ENCODE measurements at places on chromosomes 4 and X.

DNA sequence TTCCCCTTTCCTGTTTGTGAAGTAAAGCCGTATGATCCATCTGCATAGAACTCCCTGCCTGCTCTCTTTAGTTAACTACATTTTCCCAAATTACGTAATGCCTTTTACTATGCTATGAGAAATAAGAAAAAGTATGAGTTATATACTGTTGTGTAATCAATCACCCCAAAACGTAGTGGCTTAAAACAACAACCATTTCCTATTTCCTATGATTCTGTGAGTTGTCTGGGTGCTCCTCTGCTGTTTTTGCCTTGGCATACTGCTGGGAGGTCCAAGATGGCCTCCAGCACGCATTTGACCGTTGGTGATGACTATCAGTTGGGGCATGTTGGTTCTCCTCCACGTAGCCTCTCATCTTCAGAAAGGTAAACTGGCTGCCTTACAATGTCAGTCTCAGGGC, 39.8 kb downstream of the BBS12 start:
- DNase-seq, result no peak

- no peak for DNase-seq
Observed at GRCh38 chrX:80223982-80224579, 196.2 kb upstream of the TENT5D start.

DNA sequence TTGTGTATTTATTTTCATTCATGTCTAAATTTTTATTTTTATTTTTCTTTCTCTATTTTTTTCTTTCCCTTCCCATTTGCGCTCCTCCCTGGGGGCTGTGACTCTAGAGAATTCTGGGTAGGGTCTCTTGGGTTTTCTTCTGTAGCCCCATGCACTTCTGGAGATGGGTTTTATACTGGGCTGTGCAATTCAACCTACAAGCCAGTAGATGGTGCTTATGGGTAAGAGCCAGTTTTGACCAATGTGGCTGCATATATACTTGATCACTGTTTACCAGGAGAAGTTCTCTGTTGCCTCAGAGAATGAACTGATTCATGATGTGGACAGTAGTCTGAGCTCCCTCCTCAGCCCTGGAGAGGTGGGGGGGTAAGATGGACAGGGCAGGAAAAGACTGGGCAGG, 614.6 kb downstream of the PCDH19 start:
- no peak for DNase-seq

DNA sequence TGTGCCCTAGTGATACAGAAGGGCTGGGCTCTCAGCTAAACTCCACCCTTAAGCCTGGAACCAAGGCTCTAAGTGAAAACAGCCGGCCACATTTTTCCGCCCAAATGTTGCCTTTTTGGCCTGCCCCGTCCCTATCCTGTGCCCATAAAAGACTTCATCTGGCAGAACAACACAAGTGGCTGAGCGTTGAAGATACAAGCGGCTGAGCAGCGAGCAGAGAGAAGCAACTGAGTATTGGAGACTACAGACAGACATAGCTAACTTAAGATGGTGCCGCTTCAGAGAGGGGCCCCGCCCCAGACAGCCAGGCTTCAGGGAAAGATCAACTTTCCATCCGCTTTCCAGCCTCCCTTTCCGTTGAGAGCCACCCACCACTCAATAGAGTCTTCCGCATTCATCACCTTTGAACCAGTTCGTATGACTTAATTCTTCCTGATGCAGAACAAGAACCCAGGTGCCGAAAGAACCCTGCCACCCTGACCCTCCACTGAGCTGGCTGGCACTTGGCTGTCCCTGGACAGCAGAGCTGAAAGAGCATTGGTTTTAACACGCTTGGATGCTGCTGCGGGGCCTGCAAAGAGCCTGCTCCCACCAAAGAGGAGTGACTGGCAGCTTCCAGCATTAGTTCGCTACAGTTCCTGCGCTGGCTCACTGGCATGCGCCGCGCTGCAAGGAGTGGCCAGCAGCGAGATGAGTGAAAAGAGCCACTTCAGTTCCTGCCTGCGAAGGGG, 853.2 kb upstream of the INTU start:
- no peak for DNase-seq

- no peak for DNase-seq
Observed at GRCh38 chr4:119678761-119679160, 50.2 kb upstream of the PDE5A start.

GRCh38 chrX:135346975-135347374, 37.7 kb downstream of the ETDC start:
- no peak for DNase-seq

DNA sequence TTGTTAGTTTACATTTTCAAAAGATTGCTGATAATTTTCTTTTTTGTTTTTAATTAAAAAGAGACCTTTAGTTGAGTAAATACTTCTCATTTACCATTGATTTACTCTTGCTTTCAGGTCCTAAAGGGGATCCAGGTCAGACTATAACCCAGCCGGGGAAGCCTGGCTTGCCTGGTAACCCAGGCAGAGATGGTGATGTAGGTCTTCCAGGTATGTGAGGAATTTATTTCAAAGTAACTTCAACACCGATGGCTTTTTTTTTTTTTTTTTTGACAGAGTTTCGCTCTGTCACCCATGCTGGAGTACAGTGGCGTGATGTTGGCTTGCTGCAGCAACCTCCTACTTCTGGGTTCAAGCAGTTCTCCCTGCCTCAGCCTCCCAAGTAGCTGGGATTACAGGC, 135.1 kb downstream of the IRS4 start:
- DNase-seq, result no peak

- DNase-seq, result no peak
Observed at GRCh38 chrX:86714441-86714840, 566.2 kb downstream of the DACH2 start.

GRCh38 chr4:10006601-10007435, 14.5 kb downstream of the SLC2A9 start:
- DNase-seq, result no peak

Measured in activated T-helper 1 cell treated with anti-CD3 and anti-CD28 coated beads, Interleukin-12 subunit alpha, Interleukin-12 subunit beta, Interleukin-2, Interleukin-4 antibody, amounts not matched to agents 30 ng/mL and 10 ng/mL and 1 ng/mL, durations not matched to agents 14 hours and 24 hours and 36 hours (primary cell).